ENCODE measurements at places on chromosomes 5 and 9.

- peaks cover 22% of the 10 kb centered on the region for H3K4me1 ChIP-seq
- H3K36me3 ChIP-seq, result no peaks in the 10 kb centered on the region
- peak overlapping the region; percentile 86 for H3K27ac ChIP-seq
- H3K4me3 ChIP-seq, result peak overlapping the region; percentile 85
- DNase-seq, result peak; percentile 50
- no peaks in the 10 kb centered on the region for H3K27me3 ChIP-seq
Measured at GRCh38 chr9:134327671-134328231, 1.5 kb downstream of the RXRA start.

- H3K4me3 ChIP-seq, result peak overlapping the region; percentile 85
- no peaks in the 10 kb centered on the region for H3K27me3 ChIP-seq
- peaks cover 12% of the 10 kb centered on the region for H3K36me3 ChIP-seq
- DNase-seq, result peak; percentile 79
Measured at GRCh38 chr5:139481580-139482049, 943 bp downstream of the STING1 start.

DNA sequence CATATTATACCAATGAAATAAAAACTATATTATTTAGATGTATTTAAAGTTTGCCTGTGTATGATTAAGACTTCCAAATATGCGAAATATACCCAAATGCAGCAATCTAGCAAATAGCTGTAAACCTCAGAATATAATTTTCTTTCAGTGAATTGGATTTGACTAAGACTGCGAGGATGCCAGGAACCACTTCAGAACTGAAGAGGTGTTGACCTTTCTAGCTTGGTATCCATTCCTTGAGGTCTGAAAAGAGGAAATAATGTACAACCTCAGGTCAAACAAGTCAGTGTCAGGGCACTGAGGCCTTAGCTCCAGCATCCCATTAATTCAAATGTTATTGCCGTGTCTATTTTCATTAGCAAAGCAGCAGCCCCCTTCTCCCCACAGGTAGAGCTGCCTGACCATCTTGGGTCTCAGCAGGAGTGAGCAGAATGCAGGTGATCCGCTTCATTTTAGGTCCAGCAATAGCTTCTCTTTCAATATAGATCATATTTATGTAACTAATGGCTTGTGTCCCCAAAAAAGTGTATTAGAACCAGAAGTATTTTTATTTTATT, 100.0 kb downstream of the KIAA1958 start:
- H3K27me3 ChIP-seq, result no peaks in the 10 kb centered on the region
- H3K36me3 ChIP-seq, result no peaks in the 10 kb centered on the region
- peaks cover 12% of the 10 kb centered on the region for H3K4me1 ChIP-seq

DNA sequence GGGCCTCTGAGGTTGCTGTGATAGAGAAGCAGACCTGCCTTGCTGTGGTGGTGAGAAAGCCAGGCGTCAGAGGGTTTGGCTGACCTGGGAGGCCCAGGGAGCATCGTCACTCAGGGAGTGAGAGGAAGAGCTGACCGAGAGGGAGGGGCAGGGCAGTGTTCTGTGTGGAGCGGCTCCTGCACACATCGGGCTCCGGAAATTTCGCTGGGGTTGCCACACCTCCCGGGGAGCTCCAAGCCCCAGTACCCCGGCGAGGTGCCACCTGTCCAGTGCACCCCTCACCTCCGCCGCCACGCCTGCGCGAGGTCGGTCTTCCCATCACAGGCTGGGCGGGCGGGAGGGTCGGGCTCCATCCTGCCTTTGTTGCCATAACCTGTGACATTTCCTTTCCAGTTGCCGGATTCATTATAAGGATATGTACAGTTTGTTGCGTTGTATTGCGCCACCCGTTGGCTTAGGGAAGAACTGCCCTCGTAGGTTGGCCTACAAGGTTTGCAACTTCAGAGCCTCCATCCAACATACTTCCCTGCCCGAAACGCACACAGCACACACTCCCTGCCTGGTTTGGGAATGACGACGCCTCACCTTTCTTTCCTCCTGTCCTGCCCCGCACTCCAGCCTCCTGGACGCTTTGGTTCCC, 223.2 kb downstream of the CACNA1B start:
- H3K4me1 ChIP-seq, result no peaks in the 10 kb centered on the region
- DNase-seq, result no peak
- no peak overlapping the region for H3K27ac ChIP-seq
- H3K36me3 ChIP-seq, result no peaks in the 10 kb centered on the region

GRCh38 chr9:71859939-71860338, 51.1 kb downstream of the ABHD17B start:
- no peak overlapping the region for H3K27ac ChIP-seq
- H3K4me3 ChIP-seq, result no peak overlapping the region
- 0 out of 2 replicates have a peak, but pooled peaks cover 4% of the 10 kb centered on the region for H3K36me3 ChIP-seq
- no peaks in the 10 kb centered on the region for H3K4me1 ChIP-seq
- DNase-seq, result peak; percentile 14

DNA sequence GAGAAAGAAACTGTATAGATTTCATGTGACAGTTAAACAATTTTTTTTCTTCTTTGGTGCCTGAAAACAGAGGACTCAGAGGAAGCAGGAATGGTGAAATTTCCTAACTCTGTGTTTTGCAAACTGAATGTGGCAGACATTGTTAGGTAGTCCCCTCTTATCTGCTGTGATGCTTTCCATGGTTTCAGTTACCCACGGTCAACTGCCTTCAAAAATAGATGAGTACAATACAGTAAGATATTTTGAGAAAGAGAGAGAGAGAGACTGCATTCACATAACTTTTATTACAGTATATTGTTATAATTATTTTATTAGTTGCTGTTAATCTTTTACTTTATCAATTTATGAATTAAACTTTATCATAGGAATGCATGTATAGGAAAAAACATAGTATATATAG, 627.2 kb downstream of the CCDC171 start:
- H3K27me3 ChIP-seq, result no peaks in the 10 kb centered on the region
- H3K36me3 ChIP-seq, result no peaks in the 10 kb centered on the region
- no peak overlapping the region for H3K4me3 ChIP-seq
- no peak for DNase-seq
- H3K27ac ChIP-seq, result 0 out of 2 replicates have a peak overlapping the region, but pooled peaks have one; percentile 51

Measured in GM23248 (cell line).